ENCODE measurements at places on chromosomes 7 and 10.

- no peak for DNase-seq
Measured at GRCh38 chr10:95513941-95514392, 47.2 kb downstream of the SORBS1 start.

- no peak for DNase-seq
Measured at GRCh38 chr7:33916357-33917081, 11.2 kb downstream of the BMPER start.

DNA sequence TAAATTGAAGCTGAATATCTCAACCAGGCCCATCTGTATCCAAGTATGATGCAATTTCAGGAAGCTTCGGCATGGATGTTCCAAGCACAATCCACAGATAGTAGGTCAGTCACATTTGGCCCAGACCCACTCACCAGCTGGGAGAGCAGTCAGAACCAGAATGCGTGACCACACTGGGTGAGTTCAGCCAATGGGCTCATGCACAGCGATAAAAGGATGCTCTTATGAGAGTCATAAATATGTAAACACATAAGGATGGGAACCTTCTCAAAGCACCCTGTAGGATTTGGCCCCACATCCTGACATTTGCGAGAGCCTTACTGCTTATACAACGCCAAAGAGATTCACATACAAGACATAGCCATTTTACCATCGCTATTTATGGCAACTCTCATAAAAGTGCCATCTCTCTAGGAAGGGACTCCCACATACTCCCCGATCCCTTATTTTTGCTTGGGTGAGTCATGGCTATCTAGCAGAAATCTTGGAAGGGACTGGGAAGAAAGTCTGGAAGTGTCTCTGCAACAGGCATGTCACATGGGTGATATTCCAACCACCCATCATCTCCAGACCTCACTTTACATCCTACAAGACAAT, 3.0 kb downstream of the AFAP1L2 start:
- DNase-seq = no peak

- no peak for DNase-seq
Measured at GRCh38 chr7:39888171-39888853, 61.7 kb upstream of the CDK13 start.

DNA sequence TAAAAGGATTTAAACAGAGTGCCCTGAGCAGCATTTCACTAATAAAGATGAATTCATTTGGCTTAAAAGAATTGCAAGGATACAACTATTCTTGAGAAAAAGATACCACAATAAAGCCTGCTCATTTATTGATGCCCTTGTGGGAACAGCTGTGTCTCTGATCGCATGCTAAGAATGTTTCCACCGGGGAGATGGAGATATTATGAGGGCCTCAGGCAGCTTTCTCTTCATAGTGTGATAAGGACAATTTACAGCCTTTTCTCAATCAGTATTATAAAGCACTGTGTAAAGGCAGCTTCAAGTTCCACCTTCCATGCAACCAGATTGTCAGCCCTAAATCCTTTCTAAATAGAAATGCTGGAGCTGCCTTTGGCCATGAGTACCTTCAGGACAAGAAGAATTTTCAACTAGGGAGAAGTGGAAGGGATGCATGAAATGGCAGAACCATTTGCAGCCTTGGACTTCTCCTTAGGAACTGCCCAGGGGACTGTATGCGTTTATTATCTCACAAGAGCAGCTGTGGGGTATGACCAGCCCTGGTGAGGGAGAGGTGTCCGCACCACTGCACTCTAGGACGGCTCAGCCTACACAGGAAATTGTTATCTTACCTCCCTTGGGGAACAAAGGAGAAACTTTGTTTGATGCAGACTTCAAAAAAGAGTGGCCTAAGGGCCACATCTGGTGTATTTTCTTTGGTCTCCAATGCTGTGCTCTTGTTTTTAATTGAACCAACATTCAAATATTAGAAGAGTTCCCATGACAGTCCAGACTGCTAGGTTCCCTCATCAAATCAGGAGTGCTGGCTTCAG, 116.9 kb upstream of the PCGF5 start:
- no peak for DNase-seq

- DNase-seq = no peak
Measured at GRCh38 chr10:3873728-3874461, 88.9 kb upstream of the KLF6 start.

- DNase-seq = no peak
Measured at GRCh38 chr7:109984729-109985128, 1106.2 kb upstream of the LRRN3 start.

DNA sequence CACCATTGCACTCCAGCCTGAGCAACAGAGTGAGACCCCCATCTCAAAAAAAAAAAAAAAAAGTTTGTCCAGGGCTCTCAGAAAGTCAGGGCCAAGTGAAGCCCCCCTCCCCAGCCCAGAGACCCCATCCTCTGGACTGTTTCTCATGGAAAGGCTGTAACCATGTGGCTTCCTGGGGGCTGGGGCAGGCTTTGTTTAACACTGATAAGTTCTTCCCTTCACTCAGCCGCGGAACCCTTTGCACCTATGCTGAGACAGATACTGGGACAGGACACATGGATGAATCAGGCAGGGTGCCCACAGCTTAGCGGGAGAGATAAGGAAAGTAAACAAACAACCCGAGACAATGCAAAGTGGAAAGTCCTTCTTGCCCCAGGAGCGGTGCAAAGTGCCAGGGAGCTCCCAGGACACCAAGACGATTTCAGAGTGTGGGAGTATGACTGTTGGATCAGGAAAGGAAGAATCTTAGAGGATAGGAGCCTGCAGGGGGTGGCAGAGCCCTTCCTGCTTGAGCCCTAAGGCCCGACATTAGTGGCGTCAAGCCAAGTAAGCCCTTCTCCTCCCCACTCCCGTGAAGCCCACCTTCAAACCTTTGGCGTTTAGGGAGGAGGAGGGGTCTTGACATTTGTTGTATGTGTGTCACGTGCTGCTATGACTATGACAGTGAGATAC, 11.6 kb downstream of the MLXIPL start:
- DNase-seq = no peak

GRCh38 chr10:116787893-116788665, 45.7 kb upstream of the HSPA12A start:
- no peak for DNase-seq

DNA sequence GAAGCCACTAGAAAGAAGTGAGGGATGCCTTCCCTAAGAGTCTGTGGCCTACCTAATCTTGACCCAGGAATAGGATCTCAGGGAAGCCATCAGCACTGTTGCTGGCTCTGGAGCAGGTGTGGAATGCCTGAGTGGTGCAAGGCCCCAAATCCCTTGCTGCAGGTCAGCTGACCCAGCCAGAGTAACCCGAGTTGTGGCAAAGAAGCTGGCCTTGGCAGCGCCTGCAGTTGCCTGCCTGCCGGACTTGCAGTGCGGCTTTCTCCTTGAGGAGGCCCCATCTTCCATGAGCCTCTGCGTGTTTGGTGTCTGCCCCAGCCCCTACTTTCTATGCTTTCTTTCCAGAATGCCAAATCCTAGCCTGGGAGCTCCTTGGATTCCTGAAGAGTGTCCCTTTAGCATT, 5.8 kb downstream of the KIAA1217 start:
- no peak for DNase-seq

- no peak for DNase-seq
Measured at GRCh38 chr7:47327698-47328391, 254.1 kb downstream of the TNS3 start.

DNA sequence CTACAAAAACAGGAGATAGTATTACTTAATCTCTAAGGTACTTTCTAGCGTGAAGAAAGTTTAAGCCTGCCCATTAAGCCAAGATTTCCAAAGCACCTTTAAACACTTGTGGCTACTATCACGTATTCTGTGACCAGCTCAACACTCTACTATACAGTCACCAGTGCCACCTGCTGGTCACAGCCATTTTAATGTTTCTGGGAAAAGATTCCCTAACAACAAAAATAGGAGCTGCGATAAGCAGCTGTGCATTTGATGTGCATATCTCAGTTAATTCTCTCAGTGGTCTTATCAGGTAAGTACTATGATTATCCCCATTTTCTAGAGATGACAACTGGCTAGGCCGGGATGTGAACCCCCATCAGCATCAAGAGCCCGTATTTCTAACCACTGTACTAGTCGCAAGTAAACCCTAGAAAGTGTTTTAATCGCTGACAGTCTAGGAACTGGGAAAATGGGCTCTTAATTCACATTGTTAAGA, 860 bp downstream of the SEC31B start:
- DNase-seq = peak; percentile 31

GRCh38 chr10:67221939-67222494, 296.2 kb downstream of the LRRTM3 start:
- no peak for DNase-seq

GRCh38 chr10:129078346-129078745, 388.7 kb upstream of the MGMT start:
- DNase-seq = no peak

GRCh38 chr10:123685260-123685659, 19.1 kb downstream of the GPR26 start:
- no peak for DNase-seq

DNA sequence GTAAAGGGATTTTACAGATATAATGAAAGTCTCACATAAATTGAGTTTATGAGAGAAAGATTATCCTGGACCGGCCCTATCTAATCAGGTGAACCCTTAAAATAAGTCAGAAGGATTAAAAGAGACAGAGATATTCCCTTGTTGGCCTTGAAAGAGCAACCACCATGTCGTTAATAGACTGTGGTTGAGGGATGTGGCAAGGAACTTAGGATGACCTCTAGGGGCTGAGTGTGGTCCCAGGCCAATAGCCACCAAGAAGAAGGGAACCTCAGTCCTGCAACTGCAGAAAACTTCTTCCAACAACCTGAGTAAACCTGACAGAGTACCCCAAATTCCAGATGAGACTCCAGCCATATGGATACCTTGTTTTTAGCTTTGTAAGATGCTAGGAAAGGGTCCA, 121.5 kb downstream of the POLR1F start:
- DNase-seq = no peak

DNA sequence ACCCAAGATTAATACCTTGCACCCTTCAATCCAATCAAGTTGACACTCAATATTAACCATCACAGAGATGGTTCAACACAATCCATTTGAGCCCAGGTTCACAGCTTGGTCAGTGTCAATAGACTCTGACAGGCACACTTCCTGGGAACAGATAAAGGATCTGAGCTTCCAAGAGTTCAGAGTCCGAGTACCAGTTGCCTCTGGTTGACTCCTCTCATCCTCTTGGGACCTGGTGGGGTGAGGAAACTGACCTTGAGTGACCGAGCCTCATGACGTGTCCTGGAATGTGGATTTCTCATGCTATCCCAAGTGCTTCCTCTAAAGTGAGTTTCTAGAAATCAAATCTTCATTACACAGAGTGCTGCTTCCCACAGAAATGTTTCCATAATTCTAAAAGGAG, 162.0 kb downstream of the CYP26A1 start:
- DNase-seq = no peak

DNA sequence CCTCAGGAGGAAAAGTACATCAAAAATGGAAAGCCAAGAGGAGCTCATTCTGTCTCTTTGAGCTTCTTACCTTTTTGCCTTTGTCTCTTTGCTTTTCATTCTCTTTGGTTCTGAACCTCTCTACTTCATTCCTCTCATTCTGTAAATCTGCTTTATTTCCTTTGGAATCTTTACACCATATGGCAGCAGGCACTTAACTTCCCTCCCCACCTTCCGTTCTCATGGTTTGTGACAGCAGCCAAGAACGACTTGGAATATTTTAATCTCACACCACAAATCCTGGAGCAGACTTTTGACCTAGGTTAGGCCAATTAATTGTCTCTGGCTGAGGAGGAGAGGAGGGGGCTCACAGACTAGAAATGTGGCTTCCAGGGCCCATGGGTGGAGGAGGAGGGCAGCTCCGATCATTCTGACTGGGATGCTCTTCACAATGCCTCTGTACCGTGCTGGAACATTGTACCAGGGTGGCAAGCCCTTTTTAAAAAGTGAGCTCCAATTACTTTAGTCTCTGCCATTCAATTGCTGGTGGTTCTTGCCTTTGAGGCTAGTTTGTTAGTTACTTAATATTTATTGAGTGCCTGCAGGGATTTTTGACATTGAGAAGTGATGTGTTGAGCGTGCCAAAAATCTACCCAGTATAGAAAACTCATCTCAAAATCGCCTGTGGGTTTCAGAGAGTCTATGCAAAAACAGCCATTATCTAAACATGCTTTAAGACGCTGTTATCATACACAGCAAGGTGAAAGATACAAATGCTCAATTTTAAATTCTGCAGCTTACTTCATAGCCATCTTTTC, 386.6 kb downstream of the DPP6 start:
- DNase-seq = no peak

DNA sequence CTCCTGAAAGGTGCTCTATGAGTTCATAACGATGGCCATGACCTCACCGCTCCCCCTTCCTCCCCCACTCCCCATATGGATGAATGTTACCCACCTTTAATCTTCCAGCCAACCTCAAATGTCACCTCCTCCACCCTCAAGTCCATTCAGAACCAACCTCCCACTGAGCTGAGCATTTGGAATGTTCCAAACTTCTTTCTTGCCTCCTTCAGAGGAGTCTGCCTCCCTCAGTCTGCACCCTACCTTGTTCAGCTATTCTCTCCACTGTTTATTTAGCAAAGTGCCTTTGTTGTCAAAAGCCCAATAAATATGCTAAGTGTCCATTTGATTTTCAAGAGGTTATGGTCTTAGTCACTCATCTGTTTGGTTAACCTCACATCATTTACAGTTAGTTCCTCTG, 22.9 kb upstream of the MTPAP start:
- DNase-seq = no peak

DNA sequence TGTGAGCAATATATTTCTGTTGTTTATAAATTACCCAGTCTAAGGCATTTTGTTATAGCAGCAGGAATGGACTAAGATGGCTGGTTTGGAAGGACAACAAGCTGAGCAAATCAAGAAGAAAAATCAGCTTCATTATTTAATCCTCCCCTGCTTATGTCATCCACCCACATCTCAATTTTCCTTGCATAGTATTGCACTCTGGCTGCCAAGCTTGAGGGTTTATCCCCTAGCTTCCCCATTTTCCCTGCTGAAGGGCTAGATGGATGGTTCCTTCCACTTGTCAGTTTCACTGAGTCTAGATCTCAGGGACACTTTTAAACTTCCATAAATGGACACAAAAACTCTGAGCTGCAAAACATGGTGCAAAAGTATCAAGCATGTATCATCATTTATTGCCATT, 75.2 kb upstream of the LAMB4 start:
- DNase-seq = no peak

- DNase-seq = no peak
Measured at GRCh38 chr10:77086081-77086480, 551.5 kb downstream of the KCNMA1 start.

DNA sequence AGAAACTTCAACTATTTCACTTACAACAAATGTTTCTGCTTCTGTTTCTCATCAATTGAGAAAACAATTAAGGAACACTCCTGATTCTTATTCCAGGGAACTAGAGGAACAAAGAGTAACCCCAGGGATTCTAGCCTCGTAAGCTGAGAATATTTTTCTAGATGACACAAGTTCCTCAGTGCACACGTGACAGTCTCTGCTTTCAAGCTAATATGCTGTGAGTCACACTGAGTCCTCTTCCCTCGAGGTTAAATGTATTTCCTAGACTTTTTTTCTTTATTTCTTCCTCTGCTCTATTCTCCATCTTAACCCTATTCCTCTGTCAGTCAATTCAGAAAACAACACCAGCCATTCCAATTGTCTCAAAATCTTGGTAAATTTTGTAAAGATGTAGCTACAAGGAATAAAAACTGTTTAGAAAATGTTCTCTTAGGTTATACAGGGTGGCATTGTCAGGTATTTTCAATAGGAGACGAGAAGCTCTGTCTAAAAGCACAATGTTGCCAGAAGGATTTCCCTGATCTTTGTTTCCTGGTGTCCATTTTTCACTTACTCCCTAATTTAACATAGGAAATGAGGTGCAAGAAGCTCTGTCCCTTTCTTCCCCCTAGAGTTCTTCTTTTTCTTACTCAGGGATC, 5.8 kb upstream of the C1GALT1 start:
- DNase-seq = no peak

- DNase-seq = no peak
Measured at GRCh38 chr10:104608091-104608828, 32.8 kb upstream of the SORCS3 start.
